ENCODE measurements at places on chromosomes 6 and 20.

GRCh38 chr6:71599359-71599758, 287.0 kb upstream of the RIMS1 start:
- DNase-seq, result no peak

DNA sequence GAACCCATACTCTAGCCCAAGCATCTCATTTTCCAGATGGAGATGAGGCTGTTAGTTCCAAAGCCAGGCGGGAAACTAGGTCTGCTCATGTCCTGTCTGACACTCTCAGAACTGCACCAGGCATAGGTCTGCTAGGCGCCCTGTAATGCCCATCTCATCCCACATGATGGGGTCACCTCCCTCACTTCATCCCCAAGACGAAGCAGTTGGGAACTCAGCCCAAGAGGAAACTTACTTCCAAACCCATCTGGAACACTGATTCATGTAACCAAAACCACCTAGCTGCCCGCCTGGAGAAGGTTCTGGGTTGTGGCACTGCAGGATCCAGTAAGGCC, 119.4 kb upstream of the PRND start:
- no peak for DNase-seq

DNA sequence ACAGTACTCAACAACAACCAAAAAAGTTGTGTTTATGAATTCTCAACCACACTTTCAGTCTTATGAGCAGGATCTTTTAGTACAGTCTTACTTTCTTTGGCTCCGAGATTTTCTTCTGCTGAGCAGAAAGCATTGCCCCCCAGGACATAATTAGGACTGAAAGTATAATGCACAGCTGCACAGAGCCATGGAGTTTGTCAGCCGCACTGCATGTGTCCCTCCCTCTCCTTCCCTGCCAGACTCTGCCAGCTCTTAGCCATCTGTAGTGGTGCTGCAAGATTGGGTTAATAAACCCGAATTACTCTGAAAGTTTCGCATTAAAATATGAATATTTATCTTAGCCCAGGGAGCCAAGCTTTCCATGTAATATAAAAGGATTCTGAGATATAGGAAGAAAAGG, 179.6 kb upstream of the PTCHD4 start:
- no peak for DNase-seq

- DNase-seq, result no peak
Observed at GRCh38 chr6:170173335-170173881, 117.5 kb downstream of the DLL1 start.

- DNase-seq, result no peak
Observed at GRCh38 chr20:10367943-10368701, 65.9 kb downstream of the MKKS start.

GRCh38 chr6:125114248-125114858, 39.2 kb upstream of the TPD52L1 start:
- peak; percentile 4 for DNase-seq

- no peak for DNase-seq
Observed at GRCh38 chr6:157246048-157246630, 77.2 kb downstream of the TMEM242 start.

DNA sequence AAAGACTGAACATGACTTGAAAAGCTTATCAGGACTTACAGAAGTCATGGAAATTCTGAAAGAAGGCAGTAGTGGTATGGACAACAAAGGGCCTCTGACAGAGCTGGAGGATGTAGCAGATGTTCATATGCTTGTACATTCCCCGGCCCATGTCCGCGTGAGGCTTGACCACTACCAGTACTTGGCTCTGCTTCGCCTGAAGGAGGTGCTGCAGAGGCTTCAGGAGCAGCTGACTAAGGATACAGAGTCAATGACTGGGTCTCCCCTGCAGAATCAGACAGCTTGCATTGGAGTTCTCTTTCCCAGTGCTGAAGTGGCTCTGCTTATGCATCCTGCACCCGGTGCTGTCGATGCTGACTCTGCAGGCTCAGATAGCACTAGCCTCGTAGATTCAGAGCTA, 29.2 kb downstream of the TAF11 start:
- DNase-seq, result no peak

DNA sequence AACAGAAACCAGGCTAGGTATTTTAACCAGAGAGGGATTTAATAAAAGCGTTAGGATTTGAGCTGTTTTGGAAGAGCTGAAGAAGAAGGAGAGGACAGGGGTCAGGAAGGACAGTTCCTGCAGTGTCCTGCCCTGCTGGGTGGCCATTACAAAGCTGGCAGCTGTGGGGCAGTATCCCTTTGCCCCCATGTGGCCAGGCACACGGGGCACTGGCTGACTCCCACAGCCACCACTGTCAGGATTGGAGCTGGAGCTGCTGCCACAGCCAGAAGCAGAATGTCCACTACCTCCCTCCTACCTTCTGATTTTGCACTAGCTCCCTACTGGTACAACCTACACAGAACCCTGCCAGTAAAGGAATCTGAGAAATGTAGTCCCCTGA, 46.5 kb downstream of the SLC22A3 start:
- DNase-seq, result no peak

GRCh38 chr6:113433335-113433991, 423.7 kb upstream of the MARCKS start:
- DNase-seq, result no peak

DNA sequence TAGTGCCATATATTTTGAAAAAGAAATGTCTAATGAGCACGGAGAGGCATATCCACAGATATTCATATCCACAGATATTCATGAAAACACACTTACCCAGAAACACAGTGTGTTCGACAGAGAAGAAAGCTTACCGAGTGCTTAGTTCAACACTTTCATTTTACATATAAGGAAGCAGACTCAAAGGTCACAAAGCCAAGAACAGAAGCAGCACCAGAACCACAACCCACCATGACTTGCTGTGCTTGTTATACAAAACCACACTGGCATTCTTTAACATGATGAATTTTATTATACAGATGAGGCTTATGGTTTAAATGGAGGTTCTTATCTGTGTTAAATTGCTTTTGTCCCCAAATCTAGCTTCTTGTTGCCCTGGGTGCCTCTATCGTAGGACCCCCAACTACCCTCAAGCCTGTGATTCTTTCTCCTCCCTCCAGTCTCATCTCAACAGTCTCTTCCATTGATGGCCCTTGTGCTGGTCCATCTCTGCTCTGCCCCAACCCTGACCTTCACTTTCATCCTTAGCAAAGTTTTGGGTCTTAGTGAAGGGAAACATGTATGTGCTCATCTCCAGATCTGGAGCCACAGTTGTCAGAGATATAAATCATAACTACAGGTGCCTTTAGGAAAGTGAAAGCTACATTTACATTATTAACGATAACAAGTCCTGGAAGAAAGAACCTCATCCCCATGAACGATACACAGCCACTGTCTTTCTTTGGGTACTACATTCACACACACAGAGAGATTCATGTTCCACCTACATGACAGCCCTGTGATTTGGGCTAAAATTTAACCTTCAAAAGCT, 40.0 kb downstream of the SF3B5 start:
- DNase-seq, result no peak

GRCh38 chr6:45667300-45667699, 289.6 kb upstream of the SUPT3H start:
- no peak for DNase-seq

DNA sequence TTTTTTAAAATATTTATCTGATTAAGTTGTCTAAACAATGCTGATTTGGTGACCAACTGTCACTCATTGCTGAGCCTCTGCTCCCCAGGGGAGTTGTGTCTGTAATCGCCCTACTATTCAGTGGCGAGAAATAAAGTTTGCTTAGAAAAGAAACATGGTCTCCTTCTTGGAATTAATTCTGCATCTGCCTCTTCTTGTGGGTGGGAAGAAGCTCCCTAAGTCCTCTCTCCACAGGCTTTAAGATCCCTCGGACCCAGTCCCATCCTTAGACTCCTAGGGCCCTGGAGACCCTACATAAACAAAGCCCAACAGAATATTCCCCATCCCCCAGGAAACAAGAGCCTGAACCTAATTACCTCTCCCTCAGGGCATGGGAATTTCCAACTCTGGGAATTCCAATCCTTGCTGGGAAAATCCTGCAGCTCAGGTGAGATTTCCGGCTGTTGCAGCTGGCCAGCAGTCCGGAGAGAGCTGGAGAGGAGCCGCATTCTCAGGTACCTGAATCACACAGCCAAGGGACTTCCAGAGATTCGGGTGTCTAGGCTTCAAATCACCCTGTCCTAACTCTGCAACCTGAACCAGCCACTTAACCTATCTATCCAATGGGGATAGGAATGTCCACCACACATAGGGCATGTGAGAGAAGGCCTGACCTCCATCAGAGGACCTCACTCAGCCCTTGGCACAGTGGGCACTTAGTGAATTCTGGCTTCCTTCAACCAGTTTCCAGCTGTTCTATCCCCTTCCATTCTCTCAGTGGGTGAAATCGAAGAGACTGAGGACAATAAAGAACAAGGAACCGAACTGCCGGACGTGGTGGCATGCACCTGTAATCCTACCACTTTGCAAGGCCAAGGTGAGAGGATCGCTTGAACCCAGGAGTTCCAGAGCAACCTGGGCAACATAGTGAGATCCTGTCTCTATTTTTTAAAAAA, 3.1 kb downstream of the TNF start:
- no peak for DNase-seq

GRCh38 chr20:41158082-41158625, 20.8 kb downstream of the PLCG1 start:
- no peak for DNase-seq

Measured in stimulated activated CD8-positive, alpha-beta memory T cell treated with anti-CD3 and anti-CD28 coated beads, Interleukin-7, amount 100 ng/mL, for 48 hours (primary cell).